ENCODE measurements at places on chromosomes 16 and 17.
A peak's percentile ranks its signal among the peaks of the same experiment; 100 is the strongest.

DNA sequence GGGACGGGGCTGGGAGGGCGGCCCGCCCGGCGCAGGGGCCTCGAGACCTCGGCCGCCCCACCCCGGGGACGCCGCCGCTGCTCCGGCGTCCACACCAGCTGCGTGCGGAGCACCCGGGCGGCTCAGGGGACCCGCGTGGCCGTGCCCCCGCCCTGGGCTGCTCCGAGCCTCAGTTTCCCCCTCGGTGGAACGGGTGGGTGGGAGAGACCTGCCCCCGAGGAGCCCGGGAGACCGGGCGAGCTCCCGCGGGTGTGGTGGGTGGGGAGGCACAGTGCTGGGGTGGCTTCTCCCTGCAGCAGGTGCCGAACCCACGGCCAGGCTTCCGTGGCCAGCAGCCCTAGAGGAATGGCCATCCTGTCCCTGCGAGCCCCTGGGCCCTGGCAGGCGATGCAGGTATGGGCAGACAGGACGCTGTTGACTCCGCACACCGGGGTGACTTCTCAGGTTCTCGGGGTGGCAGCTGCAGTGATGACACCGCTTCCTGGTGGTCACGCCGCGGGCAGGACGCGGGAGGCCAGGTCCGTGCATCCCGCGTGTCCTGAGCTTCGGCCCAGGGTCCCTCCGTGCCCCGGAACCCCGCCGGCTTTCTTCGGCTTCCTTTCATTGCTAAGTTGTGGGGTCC lies 677 bp downstream of the DEF8 start:
- DNase-seq: no peak

DNA sequence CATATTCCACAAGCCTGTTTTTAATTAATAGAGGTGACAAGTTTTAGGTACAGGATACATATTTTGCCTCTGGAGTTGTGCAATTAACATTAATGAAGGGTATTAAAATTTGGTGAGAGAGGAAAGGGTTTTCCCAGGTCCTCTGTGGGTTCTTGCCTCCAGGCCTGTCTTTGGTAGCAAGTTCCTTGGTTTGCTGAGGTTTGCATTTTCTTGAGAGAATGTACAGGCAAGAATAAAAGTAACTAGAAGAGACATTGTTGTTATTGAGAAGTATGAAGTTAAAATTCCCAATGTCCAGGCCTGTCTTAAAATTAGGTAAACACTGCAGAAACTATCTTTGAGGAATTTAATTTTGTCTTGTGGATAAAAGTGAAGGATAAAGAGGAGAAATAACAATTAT lies 316.9 kb downstream of the WWOX start:
- DNase-seq: no peak

GRCh38 chr17:20063665-20064648 lies 54.8 kb downstream of the SPECC1 start:
- no peak for DNase-seq

DNA sequence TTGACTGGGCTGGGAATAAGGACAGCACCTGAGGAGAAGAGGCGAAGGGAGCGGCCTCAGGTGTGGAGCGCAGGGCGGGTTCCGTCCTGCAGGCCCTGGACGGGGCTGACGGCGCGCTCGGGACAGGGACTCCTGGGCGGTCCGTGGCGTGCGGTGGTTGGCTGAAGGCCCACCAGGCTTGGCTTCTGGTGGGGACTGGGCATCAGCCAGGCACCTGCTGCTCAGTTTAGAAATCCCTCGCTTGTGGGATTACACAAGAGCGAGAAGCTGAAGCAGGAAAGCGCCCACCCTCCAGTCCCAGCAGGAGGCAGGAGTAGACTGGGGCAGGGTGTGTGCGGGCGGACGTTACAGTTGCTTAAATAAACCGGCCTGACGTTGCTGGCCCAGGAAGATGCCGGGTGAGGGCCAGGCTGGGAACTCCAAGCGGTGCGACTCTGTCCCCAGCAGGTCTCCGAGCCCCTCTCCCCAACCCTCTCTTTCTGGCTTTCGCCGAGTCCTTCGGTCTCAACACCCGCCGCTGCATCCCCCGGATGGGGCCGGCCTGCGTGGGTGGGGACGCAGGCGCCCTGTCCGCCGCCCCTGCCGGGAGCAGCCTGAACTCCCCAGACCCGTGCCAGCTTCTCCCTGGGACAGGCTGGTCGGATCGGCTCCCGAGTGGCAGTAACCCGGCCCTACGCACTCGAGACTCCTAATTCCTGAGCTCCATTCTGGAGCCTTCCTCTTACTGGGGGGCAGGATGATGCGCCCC lies 639 bp downstream of the MIF4GD start:
- DNase-seq: peak; percentile 47

DNA sequence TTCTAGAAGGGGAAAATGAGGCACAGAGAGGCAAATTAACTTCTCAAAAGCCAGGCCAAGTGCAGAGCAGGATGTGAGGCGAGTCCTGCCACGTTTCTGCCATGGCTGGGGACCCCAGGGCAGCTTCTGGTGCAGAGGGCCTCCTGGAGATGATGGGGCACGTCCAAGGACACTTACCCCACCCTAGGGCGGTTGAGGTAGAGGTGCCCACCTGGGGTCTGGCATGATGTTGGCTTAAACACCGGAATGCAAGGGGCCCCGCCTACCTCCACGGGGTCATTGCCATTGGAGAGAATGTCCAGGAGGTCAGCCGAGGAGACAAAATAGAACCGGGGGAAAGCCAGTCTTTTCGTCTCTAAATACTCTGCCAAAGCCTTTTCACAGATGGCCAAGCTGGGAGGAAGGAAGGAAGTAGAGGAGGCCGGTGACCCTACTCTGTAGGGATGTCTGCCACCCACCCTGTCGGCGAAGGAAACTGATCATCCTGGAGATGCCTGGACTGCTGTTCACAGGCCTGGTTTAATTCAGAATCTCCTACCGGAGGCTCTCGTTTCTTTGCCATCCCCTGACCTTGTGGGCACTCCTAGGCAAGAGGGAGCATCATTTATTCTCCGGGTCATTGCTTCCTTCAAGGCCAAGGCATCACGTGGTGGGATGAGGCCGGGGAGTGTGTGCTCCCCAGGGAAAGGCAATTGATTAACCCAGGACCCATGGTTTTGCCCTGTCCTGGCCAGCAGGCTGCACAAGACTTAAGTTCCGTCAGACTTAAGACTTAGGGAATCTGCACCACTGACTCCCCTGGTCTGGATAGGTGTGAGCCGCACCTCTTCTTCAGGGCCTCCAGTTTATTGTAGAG lies 70.5 kb downstream of the DNAH17 start:
- no peak for DNase-seq

DNA sequence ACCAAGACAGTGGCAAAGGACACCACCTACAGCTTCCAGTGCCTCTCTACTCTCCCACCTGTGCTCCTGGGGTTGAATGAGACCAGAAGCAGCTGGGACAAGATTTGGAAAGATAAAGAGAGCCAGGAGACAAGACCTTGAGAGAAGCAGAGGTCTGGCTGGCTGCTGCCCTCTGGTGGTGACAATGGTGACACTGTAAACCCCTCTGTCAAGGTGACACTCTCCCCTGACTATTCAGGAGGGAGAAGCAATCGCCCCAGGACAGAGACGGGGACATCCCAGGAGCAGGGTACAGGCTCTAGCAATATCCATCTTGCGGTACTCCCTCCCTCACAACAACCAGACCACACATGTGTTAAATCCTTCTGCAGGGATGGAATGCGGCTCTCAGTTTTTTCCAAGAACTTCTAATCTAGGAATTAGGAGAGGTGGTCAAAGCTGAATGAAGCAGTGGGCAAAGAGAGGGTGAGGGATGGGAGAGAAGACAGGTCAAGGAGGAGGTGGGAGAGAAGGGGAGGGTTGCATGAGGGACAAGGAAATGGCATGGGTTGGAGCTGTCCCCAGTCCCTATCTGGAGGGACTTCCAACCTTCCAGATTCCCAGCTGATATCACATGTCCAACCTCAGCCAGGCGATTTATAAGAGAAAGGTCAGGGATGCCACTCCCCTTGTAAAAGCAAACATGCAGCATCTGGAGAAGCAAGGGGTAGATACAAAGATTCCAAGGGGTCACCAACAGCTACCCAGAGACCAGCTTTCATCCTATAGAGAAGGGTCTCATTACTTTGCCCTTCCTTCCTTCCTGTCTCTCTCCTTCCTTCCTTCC lies 2.9 kb downstream of the PHOSPHO1 start:
- peak; percentile 62 for DNase-seq

GRCh38 chr17:81123052-81124048 lies 42.0 kb upstream of the PVALEF start:
- no peak for DNase-seq

GRCh38 chr17:80129006-80129565 lies 17.8 kb downstream of the EIF4A3 start:
- no peak for DNase-seq

GRCh38 chr16:62711797-62712196 lies 675.6 kb upstream of the CDH8 start:
- no peak for DNase-seq

- no peak for DNase-seq
These were observed 5.9 kb downstream of the FOXJ1 start for GRCh38 chr17:76134911-76135809.

DNA sequence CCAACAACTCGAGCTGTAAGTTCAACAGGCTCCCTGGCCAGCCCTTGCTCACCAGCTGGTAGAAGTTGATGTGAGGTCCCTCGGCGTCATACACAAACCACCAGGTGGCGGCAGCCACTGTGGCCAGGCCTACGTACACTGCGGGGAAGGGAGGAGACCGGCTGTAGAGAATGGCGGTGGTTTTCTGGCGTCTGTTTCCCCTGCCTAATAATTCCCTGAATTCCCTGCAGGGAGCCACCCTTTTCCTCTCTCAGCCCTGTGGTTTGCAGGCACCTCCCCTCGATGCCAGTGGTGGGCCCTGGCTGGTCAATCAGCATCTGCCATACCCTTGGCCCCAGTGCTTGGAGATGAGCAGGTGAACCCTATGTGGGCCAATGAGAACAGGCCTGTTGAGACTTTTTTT lies 18.9 kb upstream of the P2RX1 start:
- DNase-seq: no peak

- no peak for DNase-seq
These were observed 41.2 kb downstream of the PRKCA start for GRCh38 chr17:66343531-66344078.

- DNase-seq: no peak
These were observed 327.9 kb downstream of the SLC39A11 start for GRCh38 chr17:72764632-72765041.

- no peak for DNase-seq
These were observed 24.8 kb upstream of the NSRP1 start for GRCh38 chr17:30091771-30092170.

GRCh38 chr17:72922219-72922618 lies 170.3 kb downstream of the SLC39A11 start:
- no peak for DNase-seq

- DNase-seq: no peak
These were observed 1.0 kb downstream of the LMF1 start for GRCh38 chr16:969508-970385.

DNA sequence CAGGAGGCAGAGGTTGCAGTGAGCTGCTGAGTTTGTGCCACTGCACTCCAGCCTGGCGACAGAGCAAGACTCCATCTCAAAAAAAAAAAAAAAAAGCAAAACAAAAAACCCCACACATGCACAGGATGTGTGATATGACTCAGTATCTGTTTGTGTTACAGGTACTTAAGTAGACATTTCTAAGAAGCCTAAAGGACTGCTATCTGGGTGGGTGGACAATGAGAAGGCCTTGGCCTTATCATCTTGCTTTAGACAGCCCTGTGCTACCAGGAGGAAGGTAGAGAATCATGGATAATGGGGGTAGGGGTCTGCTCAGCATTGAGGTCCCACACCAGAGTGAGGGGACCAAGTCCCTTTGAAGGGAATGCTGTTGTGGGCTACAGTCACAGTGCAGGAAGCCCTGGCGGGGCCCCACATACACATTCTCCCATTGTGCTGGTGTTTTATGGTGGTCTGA lies 26.7 kb downstream of the PLD6 start:
- peak; percentile 38 for DNase-seq

DNA sequence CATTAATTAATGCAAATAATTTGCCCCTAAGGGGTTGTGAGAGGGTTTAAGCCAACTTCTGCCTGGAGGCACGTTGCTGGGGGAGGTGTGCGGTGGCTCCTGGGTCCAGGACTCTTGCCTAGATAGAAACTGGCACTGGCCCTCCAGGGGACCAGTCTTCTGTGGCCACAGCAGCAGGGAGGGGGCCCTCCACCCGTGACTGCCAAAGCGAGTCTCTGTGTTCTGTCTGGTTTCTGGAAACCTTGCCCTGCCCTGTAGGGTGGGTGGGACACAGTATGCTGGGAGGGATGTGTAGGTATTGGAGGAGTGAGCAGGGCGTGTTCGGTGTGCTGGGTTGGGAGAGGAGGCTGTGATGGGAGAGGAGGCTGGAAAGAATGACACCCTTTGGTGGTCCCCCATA lies 78.8 kb downstream of the TBC1D16 start:
- no peak for DNase-seq

- DNase-seq: no peak
These were observed 2.2 kb upstream of the AURKB start for GRCh38 chr17:8212312-8213180.

GRCh38 chr17:6304894-6305612 lies 129.9 kb downstream of the AIPL1 start:
- DNase-seq: no peak

GRCh38 chr17:77475016-77475976 lies 334.5 kb downstream of the SEC14L1 start:
- no peak for DNase-seq

GRCh38 chr16:84511180-84511800 lies 6.8 kb upstream of the MEAK7 start:
- no peak for DNase-seq

DNA sequence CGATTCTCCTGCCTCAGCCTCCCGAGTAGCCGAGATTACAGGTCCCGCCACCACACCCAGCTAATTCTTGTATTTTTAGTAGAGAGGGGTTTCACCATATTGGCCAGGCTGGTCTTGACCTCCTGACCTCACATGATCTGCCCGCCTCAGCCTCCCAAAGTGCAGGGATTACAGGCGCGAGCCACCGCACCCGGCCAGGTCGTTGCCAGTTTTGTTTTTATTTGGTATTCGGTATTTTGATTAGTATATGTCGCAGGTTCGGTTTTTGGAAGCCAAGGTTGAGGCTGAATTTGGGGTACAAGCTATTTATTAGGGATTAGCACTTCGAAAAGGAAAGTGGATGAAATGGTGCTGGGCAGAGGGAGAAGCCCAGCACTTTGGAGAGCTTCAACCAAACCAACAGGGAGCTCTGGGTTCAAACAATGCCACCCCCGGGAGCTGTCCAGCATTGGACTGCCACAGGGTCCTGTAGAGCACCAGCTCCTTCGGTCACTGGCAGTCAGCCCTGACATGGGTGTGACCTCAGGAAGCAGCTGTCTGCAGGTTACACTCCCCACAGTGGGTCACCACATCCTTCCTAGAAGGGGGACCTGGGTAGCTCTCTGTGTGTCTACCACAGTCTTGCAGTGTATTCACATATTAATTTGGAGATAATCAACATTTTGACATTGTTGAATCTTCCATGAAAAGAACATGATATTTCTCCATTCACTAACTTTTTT lies 1.5 kb upstream of the CLEC10A start:
- DNase-seq: no peak

DNA sequence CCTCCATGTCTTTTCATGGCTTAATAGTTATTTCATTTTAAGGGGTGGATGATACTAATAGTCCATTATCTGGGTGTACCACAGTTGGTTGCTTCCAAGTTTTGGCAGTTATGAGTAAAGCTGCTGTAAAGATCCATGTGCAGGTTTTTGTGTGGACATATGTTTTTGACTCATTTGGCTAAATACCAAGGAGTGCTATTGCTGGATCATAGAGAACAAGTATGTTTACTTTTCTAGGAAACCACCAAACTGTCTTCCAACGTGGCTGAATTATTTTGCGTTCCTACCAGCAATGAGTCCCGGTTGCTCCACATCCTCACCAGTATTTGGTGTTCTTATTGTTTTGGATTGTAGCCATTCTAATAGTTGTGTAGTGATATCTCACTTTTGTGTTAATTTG lies 181.9 kb downstream of the SPECC1 start:
- no peak for DNase-seq

Data from GM18507 (cell line).